CD4-positive, alpha-beta T cell treated with Interleukin-15 for 4 hours (primary cell): ENCODE measurements at places on chromosomes 12 and 14.

DNA sequence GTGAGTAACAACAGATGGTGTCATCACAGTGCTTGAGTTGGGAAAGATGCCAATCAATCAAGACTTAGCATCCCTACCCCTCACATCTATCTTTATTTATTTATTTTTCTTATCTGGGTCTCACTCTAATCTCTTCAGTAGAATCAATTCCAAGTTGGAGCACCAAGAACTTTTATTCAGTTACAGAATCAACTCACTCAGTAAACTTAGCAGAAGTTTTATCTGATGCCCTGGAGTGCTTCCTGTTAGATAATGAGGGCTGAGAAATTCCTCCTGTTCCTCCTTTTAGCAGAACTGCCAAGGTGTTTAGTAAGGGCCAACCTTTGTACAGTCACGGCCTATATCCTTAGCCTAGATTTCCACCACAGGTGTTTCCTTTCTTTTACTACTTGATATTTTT is 11.3 kb upstream of the SLC5A8 start:
- DNase-seq, result no peak

DNA sequence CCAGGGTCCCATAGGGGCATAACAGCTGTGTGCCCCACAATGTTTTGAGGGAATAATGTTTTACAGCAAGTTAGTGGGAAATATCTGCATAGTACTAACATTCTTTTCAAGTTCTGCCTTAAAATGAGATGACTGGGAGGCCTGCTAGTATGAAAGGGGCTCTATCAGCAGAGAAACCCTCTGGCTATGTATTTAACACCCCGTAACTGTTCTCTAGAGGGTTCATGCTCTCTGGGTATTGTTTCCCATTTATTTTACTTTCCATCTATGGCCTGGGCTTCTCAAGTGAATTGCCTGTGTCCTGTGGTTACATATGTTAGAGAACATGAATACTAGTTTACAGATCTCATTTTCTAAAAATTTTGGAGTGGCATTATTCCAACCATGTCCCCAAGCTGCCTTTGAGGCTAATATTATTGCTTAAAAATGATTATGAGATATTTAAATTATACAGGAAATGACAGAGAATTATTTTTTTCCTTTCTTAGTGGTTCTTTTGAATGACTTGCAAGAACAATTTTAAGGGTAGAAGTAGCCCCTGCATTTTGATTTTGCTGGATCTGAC is 37.5 kb downstream of the GNG2 start:
- no peak for DNase-seq

DNA sequence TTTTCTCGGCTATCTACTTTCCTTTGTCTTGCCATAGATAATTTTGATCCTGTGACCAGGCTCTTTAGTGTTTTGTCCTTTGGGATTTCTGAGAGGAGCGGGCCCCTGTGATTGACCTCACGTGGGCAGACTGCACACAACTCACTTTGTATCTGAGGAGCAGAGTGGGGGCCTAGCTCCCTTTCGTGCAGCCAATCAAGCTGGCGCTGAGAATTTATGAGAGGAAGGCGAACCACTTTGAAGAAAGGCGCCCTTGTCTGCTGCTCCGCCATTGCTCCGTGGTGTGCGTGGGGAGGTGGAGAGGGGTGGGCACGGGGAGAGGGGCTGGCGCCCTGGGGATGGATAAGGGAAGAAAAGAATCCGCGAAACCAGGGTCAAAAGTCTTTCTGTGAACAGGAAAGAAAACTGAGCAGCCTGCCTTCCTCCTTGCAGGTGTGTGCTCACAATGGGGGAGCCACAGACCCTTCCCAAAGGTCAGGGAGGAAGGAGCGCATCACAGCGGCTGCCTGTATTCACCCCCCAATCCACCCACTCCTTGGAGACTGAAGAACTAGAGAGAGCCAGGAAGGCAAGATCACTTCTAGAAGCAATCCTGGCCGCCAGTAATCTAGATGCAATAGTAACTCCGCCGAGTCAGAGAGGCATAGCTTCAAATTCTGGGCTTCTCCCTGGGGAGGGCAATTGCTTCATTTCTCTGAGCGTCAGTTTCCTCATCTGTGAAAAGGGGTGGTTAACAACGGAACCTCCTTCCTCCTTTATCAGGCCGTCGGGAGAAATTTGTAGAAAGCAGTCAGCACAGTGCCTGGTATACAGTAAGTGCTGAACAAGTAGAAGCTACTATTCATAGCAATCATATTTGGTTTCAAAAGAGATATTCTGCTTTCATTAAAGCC is 24.9 kb upstream of the MED13L start:
- no peak for DNase-seq

- DNase-seq, result no peak
These were observed 144.4 kb downstream of the EFCAB11 start for GRCh38 chr14:89810101-89810500.

GRCh38 chr12:102740141-102740955 is 176.7 kb downstream of the PAH start:
- DNase-seq, result no peak

GRCh38 chr12:67047634-67048033 is 221.5 kb upstream of the CAND1 start:
- no peak for DNase-seq

DNA sequence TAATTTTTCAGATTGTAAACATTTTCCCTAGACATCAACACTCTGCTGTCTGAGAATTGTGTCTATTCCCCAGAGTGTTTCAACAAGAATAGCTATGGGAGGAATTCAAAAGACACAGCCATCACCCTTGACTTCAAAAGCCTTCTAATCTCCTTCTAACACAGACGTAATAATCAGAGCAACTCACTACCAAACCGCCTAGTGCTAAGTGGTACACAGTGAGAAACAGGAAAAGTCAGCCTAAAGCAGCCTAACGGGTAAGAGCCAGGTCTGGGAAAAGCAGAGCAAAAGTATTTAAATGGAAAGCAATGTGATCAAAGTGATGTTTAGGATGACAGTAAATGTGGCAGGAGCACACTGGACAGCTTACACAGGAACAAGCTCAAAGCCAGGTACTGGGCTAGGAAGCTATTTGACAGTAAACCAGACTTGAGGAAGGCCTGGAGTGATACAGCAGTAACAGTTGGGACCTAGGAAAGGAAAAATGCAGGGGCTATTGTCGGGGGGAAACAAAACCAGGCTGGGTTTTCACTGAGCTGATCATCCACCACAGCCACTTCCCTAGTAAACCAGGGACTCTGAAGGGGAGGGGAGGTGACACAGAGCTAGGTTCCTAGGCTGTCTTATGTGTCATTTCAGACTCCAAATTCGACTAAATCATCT is 29.4 kb downstream of the CORO1C start:
- no peak for DNase-seq

DNA sequence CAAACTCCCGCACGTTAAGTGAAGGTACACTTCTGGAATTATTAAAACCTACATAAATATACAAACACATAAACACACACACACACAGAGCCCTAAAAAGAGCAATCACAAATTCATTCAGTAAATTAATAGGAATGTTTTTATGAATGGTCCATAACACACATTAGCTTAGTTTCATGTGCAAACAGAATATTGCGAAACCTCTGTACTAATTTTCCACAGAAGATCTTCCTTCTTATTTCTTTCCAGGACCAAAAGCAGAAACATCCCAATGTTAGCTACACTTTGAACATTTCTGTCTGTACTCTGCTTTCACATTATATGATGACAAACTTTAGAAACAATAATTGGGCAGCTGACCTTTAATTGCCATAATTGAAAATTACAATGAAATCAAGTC is 101.6 kb downstream of the SOX5 start:
- no peak for DNase-seq

DNA sequence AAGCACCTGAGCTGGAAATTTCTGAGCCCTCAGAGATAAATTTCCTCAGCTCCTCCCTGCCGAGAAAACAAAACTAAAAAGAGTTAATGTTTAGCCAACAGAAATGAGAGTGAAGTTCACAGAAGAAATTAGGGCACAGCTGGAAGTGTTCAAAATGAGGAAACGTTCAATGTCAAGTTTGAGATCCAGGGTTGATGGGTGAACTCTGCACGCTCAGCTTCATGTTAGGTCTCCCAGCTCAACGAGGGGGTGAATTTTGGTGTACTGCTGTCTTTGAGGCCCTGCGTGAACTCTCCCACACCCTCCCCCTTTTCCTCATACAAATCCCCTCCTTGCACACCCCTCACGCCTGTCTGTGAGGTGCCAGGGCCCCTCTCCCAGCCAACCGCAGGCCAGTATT is 13.3 kb upstream of the OAS3 start:
- no peak for DNase-seq

DNA sequence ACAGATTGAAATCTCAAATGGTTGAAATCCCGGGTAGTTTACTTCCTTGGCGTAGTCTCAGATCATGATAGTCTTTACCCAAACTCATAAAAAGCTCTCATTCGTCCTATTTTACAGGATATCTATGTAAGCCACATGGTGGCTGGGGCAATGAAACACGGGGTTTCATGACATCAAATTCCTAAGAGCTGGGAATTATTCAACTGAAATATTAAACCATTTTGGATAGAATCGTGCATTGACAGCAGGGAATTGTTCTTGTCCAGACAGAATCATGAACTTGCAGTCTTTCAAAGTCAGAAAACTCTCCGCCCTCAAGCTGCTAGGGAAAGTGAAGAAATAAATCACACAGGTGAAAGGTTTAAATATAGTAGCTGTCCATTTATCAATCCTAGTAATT is 33.2 kb upstream of the PRKAB1 start:
- DNase-seq, result no peak

DNA sequence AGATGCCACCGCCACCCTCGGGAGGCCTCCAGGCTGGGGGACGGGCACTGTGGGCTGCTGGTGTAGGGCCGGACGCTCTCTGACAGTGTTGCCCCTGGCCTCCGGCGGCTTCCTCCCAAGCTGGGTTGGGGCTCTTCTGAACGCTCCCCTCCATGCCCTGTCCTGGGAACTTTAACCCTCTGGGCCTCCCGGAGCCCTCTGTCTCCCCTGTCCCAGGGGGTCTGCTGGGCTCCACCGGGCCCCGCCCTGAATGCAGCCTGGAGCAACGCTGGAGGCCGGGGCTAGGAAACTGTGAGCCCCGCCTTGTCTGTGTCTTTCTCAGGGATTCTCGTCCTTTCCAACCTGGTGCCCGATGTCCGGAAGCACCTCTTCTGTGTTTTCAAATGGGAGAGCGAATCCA is 45.7 kb upstream of the FBRSL1 start:
- no peak for DNase-seq

- DNase-seq, result no peak
These were observed 75.4 kb downstream of the BTG1 start for GRCh38 chr12:92070054-92070863.

DNA sequence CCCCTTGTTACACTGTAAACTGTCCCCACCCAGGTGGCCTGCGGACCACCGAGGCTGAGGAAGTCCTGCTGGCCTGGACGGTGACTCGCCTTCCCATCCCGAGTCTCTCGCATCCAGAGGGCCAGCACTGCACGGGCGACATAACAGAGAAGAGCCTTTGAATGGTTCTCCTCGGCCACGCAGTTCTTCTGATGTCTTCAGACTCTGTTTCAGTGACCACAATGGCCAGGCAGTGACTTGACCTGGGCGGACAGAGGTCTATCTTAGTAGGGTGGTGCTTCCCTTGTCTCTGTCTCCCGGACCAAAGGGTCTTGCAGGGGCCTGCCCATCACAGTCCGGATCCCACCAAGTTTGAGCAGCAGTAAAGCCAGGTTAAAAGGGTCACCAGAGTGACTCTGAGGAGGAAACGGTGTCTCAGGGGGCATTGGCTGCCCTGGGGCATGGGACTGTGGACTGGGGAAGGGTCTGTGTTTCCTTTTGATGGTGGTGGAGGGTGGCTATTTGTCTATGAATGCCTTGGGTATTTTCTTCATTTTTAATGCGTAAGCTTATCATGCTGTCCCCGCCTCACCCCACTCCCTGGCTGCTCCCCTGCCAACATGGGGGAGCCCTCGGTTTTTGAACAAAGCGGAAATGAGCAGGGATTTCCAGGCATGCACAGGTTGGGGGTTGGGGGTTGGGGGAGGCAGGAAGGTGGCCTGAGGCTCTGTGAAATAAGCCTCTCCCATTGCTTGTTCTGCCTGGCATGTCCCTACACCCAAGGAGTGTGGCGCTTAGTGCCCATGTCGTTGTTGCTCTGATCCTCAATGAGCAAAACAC is 10.3 kb downstream of the KRT85 start:
- DNase-seq, result no peak

DNA sequence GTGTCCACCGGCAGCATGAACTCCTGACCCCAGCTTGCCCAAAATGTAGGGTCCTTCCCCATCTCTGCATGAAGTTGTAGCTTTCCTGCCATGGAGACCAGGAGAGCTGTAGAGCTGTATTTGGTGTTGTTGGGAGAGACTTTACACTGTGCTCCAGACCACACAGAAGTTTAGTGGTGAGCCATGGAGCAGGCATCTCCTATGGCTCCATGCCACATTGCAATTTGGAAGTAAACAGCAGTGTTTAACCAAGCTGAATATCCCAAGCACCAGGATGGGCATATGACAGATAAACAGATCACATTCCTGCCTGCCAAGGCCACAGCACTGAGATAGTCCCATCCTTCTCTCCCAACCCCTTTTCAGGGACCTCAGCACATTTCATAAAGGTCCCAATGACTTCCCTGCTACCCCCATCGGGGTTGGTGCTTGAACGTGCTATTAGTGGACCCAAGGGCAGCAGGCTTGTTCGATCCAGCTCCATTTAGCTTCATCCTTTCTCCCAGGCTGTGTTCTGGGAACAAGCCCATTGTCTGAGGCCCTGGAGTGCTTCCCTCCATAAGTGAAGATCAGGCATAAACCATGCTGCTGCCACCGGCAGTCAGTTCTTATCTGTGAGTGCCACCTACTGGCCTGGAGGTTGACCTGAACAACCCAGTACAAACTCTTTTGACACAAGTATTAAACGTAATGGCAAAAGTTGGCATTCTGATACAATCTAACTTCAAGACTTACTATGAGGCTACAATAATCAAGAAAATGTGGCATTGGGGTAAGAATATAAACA is 172.3 kb upstream of the ATXN7L3B start:
- DNase-seq, result no peak

GRCh38 chr14:50064993-50065392 is 51.4 kb downstream of the VCPKMT start:
- DNase-seq, result peak; percentile 85

GRCh38 chr12:129657179-129657578 is 246.6 kb downstream of the TMEM132D start:
- no peak for DNase-seq

DNA sequence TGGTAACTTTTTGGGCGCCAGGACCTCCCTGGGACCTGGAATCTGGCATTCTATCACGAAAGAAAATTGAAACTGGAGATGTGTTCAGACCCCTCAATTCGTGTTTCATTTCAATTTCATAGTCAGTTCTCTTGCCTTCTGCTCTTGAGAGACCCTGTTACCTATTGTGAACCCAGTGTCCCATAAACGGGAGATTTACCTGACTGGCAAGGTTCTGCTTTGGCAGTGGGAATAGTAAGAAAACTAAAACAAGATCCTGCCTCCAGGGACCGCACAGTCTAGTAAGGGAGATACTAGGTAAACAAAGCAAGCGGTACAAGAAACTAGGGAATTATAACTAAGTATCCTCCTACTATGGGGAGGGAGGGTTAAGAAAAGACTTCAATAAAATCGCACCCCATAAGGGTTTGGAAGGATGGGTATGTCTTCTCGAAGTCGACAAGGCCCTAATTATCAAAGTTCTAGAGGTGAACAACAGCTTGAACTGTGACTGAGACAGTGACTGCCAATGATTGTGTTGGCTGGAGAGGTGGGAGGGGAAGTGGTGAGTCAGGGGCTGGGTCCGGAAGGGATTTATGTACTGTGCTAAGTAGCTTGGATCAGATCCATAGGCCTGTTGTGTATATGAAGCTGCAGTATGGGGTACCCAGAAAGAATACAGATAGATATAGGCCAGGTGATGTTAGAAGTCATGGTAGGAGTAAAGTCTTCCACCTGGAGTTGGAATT is 754 bp downstream of the ACSS3 start:
- DNase-seq, result no peak
